ENCODE measurements at places on chromosomes 7 and 10.

- no peak for DNase-seq
Observed at GRCh38 chr10:119273413-119273812, 66.0 kb downstream of the GRK5 start.

DNA sequence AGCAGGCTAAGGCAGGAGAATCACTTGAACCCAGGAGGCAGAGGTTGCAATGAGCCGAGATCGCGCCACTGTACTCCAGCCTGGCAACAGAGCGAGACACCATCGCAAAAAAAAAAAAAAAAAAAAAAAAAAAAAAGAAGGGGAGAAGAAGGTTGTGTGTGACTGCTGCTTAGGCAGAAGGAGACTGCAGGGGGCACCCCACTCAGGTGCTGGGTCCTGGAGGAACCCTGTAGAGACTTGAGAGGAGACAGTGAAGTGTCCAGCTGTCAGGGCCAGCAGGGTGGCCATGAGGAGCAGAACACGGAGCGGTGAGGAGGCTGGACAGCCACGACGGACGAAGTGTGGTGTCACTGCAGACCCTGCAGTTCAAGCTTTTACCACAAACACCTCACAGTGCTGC is 99.0 kb upstream of the NMT2 start:
- DNase-seq, result no peak

GRCh38 chr10:7618461-7618860 is 48.3 kb downstream of the ITIH5 start:
- DNase-seq, result no peak

DNA sequence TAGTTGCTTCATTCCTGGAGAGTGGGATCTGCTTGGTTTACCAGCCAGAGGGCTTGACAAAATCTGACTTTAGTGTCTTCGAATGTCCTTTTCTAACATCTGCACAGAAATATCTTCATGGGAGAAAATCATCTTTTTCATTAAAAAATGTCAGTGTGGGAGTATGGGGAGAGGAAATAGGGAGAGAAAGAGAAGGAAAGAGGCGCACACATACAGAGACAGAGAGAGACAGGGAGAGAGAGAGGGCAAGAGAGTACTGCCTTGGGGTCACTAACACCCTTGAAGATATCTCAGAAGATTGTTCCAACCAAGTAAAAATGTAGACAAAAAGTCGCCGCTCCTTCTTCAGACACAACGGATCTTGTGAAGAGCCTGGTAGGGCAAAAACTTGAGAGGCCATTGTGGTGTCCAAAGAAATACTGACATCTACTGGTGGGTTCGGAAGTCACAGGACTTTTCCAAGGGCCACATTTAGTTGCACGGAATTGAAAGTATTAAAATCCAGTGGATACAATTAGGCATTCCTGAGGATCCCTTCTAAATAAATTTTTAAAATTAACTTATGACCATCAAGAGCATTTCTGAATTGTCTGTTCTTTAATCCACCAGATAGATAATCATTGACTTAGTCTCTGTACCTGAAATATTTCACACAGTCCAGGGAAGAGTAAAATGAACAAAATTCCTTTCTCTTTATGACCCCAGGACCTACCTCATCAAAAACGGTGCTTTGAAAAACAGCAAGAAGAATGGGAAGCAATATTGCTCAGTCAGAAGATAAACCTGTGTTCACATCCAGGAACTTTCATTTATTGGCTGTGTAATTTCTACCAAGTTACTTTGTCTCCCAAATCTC is 29.7 kb downstream of the VIM start:
- DNase-seq, result peak; percentile 43

- DNase-seq, result no peak
Observed at GRCh38 chr7:135789956-135790355, 41.3 kb upstream of the FAM180A start.

- DNase-seq, result no peak
Observed at GRCh38 chr7:92504563-92504962, 23.8 kb downstream of the PEX1 start.

GRCh38 chr10:1339396-1339795 is 283.2 kb downstream of the WDR37 start:
- no peak for DNase-seq

DNA sequence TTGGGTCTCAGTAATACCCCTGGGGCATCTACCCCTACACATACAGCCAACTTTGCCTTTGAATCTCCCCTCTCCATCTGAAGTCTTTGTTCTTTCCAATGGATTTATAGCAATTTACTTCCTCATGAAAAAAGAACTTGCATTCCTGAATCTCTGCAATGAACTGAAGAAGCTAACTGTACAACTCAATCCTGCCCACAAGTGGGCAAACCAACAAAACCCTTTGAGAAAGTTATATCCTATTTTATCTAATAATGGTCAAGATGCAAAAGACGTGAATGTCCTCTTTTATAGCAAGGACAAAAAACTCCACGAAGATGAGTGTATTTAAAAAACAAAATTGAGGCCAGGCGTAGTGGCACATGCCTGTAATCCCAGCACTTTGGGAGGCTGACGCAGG is 991.3 kb downstream of the LRMDA start:
- no peak for DNase-seq

GRCh38 chr7:50335795-50336754 is 31.6 kb downstream of the IKZF1 start:
- peak; percentile 89 for DNase-seq

- DNase-seq, result no peak
Observed at GRCh38 chr7:100546129-100546925, 7.3 kb downstream of the AGFG2 start.

DNA sequence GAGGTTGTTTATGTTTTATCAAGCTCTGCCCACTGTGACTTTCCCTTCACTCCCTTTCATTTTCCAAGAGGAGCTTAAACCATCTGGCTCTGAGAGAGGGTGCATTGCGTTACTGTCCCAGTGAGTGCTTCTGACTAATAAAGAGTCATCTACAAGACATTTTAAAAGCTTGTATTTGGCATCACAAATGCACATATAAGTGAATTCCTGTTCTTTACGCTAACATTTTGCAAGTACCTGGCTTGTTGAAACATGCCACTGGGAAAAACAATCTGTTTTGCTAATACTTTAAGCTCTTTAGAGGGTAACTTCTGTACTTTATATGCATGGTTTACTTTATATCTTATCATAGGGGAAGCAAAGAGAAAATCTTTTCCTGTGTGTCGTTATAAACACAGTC is 534.6 kb upstream of the POM121L12 start:
- no peak for DNase-seq

GRCh38 chr7:143314127-143314526 is 1.8 kb upstream of the CLCN1 start:
- DNase-seq, result no peak

DNA sequence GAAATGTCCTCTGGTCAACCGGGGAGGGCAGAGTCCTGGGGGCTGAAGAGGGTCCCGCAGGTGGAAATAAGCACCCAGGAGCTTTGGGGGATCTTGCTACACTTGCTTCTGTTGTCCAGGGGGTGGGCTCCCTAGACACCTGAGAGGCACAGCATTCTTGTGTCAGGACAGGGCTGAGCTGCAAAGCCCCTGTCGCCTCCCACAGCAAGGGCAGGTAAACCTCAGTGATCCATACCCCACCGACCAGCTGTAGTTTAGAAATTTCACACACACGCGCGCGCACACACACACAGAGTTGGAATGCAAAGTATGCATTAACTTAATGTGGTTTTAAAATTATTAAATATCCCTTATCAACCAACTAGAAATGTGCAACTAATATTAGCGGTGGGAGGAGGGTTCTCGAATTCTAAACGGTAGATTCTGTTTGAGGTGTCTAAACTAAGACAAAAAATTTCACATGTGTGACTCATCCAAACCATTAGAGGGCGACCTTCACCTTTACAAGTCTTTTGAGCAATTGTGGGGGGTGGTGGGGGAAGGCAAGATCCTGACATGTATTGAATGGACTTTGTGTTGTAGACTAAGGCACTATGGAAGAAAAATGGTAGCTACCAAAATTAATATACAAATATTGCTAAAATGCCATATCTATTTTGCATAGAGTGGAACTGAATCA is 34.3 kb upstream of the PTF1A start:
- no peak for DNase-seq

DNA sequence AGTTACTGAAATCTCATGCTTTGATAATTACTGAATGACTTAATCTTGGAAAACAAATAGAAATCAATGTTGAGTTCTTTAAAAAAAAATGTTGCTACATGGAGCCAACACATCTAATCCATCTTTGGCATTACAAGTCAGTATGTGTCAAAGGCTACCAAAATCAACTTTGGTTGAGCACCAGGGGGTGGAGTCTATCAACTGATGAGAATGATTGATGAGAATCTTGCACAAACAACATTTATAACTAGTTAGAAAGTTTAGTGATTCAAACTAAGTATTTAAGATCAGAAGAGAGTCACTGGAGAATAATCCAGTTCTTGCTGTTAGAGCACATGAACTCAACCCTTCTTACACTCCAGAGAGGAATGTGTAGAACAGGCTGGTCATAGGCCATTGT is 70.5 kb upstream of the LRRC17 start:
- no peak for DNase-seq

GRCh38 chr7:113440173-113440572 is 321.8 kb upstream of the SMIM30 start:
- DNase-seq, result no peak

DNA sequence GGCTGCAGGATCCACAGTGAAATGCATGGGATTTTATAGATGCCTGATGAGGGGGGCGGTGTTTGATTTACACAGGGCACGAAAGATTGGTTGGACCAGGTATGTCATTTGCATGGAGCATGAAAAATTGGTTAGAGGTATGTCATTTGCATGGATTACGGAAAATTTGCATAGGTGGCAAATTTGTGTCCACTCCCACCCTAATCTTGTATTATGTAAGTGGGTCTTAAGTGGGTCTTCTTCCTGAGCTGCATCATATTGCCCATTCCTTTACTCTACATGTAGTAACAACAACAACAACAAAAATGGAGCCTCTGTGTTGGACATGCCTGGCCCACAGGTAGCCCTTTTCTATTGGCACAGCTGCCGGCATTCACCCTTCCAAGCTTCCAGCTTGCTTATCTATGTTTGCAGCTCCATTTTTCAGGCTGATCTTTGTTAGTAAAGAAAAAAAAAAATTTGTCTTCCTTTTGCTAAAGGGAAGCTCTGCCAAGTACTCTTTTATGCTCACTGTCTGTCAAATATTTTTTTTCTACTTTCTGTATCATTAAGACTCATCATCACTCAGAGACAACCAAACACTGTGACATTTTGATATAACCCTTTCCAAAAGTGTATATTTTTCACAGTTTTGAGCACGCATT is 10.3 kb upstream of the ZNF273 start:
- DNase-seq, result no peak

DNA sequence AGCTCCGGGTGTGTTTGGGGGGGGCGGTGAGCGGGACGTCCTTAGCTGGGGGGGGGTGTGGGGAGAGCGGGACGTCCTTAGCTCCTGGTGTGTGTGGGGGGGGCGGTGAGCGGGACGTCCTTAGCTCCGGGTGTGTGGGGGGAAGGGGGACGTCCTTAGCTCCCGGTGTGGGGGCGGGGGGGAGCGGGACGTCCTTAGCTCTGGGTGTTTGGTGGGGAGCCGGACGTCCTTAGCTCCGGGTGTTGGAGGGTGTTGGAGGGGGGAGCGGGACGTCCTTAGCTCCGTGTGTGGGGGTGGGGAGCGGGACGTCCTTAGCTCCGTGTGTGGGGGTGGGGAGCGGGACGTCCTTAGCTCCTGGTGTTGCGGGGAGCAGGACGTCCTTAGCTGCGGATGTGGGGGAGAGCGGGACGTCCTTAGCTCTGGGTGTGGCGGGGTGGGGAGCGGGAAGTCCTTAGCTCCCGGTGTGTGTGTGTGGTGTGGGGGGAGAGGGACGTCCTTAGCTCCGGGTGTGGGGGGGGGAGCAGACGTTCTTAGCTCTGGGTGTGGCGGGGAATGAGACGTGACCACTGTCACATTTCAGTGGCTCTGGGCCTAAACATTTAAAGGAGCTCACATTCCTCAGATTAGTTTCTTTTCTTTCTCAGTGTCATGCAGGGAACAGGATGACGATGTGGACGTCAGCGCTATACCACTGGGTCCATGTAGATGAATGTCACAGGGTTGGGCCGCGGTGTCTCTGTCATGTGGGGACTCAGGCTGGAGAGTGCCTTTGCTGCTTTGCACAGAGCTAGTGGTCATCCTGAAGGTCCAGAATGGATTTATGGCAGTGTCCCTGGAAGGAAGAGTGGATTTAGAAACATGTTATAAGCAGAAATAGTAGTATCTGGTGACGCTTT is 7.5 kb downstream of the DYNC2I1 start:
- no peak for DNase-seq

DNA sequence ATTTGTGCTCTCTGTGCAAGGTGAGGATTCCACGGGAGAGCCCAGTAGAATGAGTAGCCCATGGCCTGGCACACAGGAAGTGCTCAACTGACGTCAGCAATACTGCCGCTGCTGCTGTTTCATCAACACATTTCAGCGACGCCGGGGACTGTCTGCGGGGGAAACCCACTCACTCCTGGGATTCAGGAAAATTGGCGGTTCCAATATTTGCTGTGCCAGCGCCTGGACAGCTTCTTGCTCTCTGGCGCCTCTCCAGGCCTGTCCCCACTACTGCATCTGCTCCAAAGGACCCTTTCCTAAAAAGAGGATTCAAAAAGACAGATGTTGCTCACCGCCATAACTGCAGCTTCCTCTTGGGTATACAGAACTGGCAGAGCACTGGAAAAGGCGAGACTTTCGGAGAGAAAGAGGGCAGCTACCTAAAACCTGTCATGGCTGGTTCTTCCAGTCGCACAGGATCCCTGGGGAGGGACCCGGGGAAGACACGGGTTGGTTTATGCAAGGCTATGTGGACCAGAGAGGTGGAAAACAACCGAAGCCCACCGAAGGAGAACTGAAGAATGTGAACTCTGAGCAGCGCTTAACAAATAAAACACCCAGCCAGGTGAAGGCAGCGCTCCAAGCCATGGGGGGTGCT is 39.7 kb upstream of the ENO4 start:
- no peak for DNase-seq

- DNase-seq, result no peak
Observed at GRCh38 chr7:7565746-7566650, 686 bp upstream of the MIOS start.

DNA sequence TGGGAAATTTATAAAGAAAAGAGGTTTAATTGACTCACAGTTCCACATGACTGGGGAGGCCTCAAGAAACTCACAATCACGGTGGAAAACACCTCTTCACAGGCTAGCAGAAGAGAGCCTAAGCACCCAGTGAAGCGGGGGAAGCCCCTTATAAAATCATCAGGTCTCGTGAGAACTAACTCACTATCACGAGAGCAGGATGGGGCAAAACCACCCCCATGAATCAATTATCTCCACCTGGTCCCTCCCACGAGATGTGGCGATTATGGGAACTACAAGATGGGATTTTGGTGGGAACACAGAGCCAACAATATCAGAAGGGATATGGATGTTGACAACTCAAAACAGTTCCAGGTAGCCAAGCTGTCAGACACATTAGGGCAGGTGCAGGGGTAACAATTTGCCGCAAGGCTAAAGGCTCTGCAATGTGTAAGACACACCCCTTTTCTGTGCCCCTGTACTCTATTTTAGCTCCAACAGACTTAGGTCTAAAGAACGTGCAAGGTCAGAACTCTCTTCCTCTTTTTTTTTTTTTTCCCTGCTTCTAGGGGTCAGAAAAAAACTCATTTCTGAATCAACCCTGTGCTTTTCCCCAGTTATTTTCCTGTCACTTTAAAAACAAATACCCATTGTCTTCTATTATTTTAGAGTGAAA is 30.7 kb upstream of the RBM20 start:
- no peak for DNase-seq

Measured in stimulated activated CD4-positive, alpha-beta T cell treated with anti-CD3 and anti-CD28 coated beads, Interleukin-2, amount 100 ng/mL, for 4 hours (primary cell).